ENCODE measurements at places on chromosomes 3 and 15.

- DNase-seq: peak; percentile 35
Measured at GRCh38 chr3:186609247-186609868, 3.5 kb upstream of the AHSG start.

DNA sequence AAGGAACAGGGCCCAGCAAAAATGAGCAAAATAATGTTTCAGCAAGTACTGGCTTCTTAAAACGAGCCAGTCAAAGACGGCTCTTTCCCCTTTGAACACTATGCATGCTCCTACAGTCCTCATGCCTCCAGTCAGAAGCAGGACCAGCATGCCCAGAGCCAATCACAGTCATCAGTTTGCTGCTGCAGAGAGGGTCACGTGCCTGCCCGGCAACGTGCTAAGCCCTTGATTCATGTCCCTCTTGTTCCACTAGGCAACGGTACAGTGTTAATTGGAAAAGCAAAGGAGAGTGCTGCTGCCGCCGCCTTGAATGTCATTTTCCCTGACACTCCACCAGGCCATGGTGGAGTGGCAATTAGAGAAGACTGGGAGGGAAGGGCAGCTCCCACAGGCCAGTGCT is 500.1 kb downstream of the OCA2 start:
- DNase-seq: no peak

DNA sequence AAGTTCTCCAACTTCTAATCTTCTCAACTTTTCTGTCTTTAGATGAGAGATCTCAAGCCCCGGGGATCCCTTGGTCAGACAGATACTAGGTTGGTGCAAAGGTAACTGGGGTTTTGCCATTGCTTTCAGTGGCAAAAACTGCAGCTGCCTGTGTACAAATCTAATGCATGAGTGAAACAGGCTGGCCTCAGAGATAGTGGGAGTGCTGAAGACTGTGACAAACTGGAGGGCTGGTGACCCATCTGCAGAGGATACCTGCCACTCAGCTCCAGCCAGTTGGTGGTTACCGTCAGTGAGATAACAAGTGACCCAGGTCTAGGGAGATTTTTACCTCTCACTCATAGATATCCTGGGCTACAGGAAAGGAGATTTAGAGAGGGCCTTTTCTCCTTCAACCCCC is 85.7 kb downstream of the RYR3 start:
- DNase-seq: no peak

- no peak for DNase-seq
Measured at GRCh38 chr3:171755015-171755589, 55.2 kb downstream of the PLD1 start.

- peak; percentile 95 for DNase-seq
Measured at GRCh38 chr3:149299938-149300801, 33.3 kb downstream of the TM4SF18 start.

GRCh38 chr3:159668990-159669476 is 319.6 kb upstream of the IL12A start:
- DNase-seq: peak; percentile 56

GRCh38 chr15:99453637-99454030 is 112.2 kb upstream of the MEF2A start:
- no peak for DNase-seq

DNA sequence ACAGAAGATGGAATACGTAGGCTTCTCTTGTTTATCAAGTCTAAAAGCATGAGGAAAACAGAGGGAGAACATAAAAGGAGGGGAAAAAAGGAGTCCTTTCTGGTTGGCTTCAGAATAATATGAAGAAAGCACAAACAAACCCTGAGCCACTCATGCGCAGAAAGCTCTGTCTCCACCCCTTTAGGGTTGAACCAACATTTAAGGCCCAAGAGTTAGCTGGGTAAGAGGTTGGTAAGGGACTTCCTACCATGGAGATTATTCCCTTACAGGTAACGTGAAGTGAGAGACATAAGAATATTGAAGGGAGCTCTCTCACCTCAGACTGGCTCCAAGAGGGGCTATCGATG is 145.3 kb downstream of the RORA start:
- no peak for DNase-seq

- no peak for DNase-seq
Measured at GRCh38 chr3:117611211-117611610, 901.6 kb downstream of the TUSC7 start.

DNA sequence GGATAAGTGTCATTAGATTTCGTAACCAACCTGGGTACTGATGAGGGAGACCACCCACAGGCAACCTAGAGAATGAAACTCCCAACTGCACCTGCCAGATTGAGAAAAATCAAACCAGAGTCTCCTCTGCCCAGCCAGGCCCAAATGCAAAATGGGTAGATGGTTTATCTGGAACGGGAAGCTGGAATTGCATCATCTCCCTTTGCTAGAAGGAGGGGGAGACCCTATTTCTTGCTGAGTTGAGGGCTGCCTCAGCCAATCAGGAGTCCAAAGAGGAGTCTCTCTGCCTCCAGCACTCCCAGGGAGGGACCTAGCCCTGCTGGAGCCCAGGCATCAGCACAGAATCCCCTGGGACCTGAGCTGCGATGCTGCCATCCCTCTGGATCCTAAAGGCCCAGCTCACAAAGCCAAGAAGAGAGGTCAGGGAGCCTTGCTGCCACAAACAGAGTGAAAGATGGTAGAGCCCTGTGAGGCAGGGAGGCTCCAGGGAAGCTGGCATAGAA is 8.1 kb downstream of the RMDN3 start:
- DNase-seq: peak; percentile 65

GRCh38 chr3:42983927-42984326 is 4.8 kb downstream of the GASK1A start:
- no peak for DNase-seq

DNA sequence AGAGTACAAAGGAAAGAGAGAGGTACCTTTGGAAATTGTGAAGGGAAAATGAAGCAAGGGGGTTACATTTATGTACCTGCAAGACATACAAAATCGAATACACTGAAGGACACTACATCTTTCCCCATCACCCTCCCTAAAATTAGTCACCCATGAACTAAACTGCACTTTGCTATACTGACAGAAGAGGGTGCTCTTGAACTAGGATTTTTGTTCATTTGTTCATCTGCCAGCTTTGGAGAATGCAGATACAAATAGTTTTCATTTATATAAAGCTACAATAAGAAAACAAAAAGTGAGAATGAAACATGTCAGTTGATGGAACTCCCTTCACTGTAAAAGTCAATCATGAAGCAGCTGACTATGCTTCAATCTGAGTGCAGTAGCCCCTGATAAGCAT is 55.7 kb downstream of the PCCB start:
- DNase-seq: no peak

- no peak for DNase-seq
Measured at GRCh38 chr3:134672571-134672970, 21.7 kb upstream of the KY start.

DNA sequence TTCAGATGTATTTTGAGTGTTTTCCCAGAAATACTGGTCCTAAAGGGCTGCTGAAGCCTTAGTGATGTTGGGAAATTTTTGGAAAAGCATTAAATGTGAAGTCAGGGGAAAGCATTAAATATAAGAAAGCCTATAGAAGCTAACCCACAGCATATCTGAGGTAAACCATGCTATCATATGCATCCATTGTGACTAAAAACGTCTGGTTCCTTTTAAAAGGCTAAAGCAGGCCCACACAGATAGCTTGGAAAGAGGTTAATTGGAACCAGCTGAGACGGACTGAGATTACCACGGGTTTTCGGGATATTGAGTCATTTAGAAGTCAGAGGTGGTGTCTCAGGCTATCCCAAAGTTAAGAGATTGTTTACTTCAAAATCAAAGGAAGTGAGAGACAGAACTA is 78.2 kb downstream of the CYP19A1 start:
- DNase-seq: no peak

- DNase-seq: peak; percentile 84
Measured at GRCh38 chr3:134369231-134369741, 5.0 kb downstream of the AMOTL2 start.

DNA sequence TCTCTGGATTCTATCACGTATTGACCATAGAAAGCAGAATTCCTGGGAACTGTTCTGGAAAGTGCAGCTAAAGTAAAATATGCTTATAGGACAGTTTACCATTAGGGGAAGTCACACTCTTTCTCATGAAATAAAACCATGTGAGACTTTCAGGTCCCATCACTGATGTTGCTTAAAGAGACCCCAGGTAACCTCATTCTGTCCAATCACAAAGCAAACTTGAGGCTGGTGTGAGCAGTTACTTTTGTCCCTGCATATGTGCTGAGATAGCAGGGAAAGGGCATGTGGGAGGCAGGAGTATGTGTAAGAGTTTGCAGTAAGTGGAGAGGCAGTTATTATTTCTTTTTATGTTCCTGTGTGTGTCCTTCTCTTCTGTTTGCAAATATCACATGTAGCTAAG is 16.1 kb downstream of the GPR87 start:
- DNase-seq: no peak

- no peak for DNase-seq
Measured at GRCh38 chr3:57816471-57817095, 60.5 kb downstream of the SLMAP start.

DNA sequence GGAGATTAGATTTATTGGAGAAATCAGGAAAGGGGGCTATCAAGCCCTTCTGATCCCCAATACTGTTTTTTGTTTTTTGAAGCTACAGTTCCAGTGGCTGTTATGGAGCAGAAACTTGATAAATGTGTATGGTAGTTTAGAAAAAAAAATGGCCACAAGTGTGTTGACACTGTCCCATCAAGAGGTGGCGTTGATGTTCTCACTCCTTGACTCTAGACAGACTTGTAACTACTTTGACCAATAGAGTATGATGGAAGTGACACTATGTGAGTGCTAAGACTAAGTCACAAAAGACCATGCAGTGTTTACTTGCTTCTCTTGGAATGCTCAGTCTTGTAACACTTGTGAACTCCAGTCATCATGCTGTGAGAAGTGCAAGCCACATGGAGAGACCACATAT is 356.7 kb downstream of the PDCD6IP start:
- DNase-seq: peak; percentile 17

GRCh38 chr3:16512435-16513140 is 911 bp downstream of the RFTN1 start:
- DNase-seq: no peak

GRCh38 chr15:28182216-28182615 is 83.1 kb upstream of the OCA2 start:
- no peak for DNase-seq

- DNase-seq: no peak
Measured at GRCh38 chr3:155595371-155595770, 149.5 kb downstream of the PLCH1 start.

GRCh38 chr15:33150431-33150941 is 44.0 kb downstream of the FMN1 start:
- DNase-seq: no peak

DNA sequence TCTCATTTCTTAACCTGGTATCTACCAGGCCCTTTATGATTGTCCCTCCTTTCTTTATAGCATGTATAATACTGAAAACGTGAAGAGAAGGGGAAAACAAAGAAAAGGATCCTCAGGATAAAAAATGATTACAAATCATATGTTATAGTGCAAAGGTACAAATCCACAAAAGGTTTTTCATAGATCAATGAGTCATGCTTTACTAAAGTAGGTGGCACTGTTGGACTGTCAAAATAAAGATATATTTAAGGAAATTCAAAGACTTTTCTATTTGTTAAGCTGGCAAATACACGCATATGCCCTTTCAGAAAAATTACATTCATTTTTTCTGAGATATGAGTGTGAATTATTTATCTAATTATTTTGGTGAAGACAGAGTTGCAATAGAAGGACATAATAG is 151.6 kb downstream of the CADM2 start:
- no peak for DNase-seq

- peak; percentile 42 for DNase-seq
Measured at GRCh38 chr15:75200765-75201615, 692 bp upstream of the C15orf39 start.

DNA sequence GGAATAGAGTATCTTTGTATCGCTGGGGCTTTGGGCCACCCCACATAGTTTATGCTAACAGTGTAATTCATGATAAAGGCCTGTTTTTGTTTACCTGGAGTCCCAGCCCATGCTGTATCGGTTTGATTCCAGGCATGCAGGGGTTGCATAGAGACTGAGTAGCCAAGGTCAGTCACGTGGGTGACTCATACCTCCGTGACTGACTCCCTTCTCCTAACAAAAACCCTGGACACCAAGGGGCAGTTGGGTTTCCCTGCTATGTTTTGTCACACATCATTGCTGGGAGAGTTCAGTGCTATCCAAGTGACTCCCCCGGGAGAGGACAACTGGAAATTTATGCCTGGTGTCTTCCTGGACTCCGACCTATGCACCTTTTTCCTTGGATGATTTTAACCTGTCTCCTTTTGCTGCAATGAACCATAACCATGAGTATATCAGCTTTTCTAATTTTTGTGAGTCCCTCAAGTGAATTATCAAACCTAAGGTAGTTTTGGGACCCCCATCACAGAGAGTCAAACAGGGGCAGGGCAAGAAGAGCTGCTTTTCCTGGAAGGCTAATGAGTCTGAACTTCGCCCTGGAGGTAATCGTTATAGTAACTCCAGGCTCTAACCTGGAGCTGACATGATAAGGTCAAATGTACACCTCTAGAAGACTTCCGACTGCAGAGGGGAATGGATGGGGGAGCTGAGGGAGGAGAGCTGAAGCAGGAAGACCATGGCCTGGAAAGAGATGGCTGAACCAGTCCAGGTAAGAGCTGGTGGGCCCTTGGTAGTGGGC is 57.0 kb downstream of the SRGAP3 start:
- DNase-seq: no peak

DNA sequence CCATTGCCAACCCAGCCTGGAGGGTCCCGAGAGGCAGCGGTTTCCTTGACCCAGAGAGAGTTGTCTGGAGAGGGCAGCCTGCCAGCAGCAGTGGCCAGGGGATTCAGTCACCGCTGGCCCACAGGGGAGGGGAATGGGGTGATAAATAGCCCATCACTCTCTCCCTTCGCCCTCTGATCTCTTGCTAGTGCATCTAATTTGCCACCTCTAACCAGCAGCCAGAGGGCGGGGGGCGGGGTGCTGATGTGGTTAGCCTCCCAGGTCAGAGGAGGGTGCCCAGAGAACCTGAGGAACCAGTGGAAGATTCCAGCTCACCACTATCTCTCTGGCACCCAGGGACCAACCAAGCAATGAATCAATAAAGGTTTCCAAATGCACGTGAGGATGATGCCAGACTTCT is 35.1 kb upstream of the SLC6A11 start:
- DNase-seq: no peak
